Common myeloid progenitor, CD34-positive (primary cell): ENCODE measurements at places on chromosomes 6 and 20.

DNA sequence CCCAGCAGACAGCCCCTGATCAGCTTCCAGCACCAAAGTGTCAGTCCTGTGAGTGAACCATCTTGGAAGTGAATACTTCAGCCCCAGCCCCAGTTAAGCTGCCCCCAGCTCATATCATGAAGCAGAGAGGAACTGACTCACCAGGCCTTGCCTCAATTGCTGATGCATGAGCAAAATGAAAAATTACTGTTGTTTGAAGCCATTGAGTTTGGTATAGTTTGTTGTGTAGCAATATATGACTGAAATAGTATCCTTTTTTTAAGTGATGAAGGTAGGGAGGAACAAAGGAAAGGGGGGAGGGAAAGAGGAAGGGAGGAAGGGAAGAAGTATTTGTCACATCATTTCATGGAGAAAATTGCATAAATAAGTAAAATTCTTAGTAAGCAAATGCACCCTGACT is 266.4 kb downstream of the MAFB start:
- no peak for DNase-seq

DNA sequence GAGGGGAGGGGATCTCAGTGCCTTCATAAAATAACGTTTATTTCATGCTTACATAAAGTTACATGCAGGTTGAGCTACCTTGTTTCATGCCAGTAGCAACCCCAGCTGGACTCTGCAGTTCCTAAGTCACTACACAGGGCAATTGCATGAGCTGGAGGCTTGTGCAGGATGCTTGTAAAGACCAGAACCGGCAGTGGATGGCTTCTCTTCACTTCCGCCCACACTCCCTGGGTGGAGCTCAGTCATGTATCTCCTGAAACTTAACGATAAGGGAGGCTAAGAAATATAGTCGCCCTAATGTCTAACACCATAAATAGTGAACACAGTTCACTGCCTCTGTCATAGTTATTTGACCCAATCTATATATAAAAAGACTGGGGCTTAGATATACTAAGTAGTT is 99.4 kb upstream of the RAB32 start:
- DNase-seq = no peak

DNA sequence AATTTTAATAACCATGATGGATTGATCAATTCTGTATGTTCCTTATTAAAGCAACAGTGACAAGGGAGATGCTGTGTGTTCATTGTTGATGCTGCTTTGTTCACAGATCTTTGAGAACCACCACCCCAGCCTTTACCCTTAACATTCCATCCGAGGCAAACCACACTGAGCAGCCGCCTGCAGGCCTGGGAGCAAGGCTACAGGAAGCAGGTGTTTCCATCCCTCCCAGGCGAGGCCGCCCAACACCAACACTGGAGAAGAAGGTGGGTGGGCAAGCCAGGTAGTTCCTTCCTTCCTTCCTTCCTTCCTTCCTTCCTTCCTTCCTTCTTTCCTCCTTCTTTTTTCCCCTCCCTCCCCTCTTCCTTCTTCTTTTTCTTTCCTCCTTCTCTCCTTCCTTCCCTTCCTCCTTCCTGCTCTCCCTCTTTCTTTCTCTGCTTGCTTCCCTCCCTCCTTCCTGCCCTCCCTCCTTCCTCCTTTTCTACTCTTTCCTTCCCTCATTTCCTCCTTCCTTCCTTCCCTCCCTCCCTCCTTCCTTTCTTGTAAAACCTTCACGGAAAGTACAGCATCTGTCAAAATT is 13.7 kb downstream of the TTLL2 start:
- peak; percentile 92 for DNase-seq

GRCh38 chr6:118580585-118581419 is 32.7 kb downstream of the PLN start:
- peak; percentile 78 for DNase-seq
